ENCODE measurements at places on chromosomes 2 and 18.

DNA sequence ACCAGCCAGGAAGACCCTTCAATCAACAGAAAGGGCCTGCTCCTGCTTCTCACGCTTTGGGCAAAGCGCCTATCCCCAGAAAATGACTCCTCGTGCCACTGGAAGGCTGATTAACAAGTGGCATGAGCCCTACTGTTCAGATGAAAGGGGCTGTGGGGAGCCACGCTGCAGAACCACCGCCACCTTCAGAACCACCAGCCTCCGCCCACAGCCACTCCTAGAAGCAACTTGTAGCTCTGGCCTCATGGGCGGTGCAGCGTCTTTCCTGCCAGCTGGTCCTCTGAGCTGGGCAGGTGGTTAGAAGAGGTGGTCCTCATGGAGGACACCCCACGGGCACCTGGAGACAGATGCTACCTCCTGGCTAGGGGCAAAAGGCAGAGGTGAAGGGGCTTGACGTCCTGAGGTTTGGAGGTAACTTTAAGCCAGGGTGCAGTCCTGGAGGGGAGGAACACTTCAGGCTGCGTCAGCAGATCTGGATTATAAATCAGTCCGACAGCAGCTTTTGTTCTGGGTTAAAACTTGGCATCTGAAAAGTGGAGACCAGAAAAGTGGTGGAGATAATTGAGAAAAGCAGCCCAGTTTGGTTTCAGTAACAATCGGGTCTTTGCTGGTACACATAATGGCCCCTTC is 861 bp upstream of the SEMA4C start:
- DNase-seq, result no peak

DNA sequence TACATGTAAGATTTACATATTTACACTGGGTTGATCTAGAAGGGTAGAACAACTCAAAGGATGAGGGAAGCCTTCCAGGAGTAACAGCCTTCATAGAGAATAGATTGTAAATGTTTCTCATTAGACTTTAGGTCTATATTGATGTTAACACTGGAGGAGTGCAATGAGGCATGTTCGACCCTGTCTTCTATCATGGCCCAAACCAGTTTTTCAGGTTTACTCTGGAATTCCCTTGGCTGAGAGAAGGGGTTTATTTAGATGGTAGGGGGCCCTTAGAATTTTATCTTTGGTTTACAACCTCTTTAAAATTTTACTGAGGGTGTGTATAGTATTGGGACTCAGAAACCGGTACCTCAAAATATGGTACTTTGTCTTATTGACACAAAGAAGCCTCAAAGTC is 634.9 kb upstream of the PIK3C3 start:
- DNase-seq, result no peak

DNA sequence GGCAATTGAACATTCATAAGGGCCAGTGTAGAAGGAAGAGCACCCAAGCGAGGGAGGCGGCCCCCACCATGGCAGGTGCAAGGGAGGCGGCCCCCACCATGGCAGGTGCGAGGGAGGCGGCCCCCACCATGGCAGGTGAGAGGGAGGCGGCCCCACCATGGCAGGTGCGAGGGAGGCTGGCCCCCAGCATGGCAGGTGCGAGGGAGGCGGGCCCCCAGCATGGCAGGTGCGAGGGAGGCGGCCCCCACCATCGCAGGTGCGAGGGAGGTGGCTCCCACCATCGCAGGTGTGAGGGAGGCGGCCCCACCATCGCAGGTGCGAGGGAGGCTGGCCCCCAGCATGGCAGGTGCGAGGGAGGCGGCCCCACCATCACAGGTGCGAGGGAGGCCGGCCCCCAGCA is 24.7 kb upstream of the GPC1 start:
- no peak for DNase-seq

DNA sequence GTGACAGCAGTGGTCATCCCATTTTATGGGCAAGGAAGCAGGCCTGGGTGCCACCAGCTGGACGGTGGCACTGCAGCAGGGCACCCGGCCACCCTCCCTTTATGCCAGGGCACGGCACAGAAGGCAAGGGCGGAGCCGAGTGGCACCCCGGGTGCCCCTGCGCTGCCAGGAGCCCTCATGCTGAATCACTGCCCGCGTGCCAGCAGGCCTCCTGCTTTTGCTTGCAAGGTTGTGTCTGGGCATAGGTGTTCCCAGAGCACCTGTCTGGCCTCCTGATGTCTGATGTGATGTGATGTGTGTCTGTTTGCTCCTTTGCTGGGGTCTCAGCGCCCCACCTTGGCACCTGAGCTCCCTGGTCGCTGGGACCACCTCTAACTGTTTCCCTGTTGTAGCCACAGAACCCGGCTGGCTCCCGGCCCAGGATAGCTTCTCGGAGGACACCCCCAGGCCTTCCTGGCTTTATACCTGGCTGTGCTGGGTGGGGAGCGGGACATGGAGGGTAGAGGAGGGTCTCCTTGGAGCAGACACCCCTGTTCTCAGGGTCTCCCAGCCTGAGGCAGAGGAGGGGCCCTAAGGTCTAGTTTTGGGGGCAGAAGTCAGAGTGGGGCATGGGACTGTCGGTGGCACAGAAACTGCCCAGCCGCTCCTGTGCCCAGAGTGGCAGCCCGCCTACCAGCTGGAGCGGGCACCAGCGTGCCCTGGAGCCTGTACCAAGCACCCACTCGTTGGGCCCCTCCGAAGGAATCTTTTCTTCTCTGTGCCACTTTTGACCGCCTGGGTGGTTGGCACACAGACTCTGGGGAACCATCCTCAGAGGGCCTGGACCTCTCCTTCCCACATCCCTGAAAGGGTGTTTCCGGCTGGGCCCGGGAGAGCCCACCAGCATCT is 3.6 kb downstream of the GPC1 start:
- DNase-seq, result no peak

DNA sequence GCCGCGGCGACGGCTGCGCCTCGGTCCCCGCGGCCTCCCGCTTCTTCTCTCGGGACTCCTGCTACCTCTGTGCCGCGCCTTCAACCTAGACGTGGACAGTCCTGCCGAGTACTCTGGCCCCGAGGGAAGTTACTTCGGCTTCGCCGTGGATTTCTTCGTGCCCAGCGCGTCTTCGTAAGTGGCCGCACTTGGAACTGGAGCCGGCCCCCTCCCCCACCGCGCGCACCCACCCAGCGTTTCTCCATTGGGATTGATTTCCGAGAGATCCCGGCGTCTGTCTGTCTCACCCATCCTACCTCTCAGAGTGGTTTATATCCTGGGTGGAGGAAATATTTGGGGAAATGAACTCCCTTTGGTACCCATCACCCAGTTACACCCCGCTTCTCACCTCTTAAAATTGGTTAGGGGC is 498 bp downstream of the ITGAV start:
- DNase-seq, result peak; percentile 55

DNA sequence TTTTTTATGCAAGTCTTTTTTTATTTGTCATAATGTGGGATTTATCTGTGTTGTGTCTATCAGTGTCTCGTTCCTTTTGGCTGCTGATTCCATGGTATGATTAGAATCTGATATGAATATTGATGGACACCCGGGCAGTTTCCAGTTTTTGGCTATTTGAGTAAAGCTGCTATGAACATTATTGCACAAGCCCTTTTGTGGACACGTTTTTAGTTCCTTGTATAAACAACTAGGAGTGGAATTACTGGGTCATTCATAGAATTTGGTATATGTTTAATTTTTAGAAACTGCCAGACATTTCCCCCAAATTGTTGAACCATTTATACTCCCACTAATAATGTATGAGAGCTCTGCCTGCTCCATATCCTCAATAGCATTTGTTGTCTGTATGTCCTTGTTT is 26.6 kb downstream of the HK2 start:
- DNase-seq, result peak; percentile 63

DNA sequence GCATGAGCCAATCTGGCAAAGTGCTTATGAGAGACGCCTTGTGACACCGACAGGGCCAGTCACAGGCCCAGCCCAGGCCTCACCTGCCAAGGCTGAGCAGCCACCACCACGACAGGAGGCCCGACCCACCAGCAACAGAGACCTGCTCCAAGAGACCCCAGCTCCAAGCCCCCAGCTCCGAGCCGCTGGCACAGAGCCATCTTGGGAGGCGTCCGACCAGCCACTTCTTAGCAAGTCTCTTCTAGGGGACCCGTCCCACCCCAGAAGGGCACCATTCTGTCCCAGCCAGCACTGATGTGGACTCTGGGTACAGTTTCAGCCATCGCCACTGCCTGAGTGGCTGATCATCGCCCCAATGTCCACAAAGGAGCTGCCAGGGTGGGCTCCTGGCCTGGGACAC is 290.7 kb upstream of the SALL3 start:
- DNase-seq, result no peak

DNA sequence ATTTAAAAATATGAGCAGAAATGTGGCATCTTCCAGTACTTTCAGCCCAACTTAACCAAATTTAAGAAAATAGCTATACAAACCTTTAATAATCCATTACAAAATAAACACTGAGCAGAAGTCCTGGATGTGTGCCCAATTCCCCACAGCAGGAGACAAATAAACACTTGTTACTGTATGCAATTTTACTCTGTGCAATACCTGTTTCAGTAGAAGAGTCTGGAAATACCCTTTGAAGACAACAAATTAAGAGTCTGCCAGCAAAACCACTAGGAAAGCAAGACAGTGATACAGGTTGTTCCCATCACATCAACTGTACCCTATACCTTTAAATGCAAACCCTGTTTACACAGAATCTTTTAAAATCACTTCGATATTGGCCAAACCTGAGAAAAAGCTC is 41.4 kb upstream of the RNU4ATAC start:
- DNase-seq, result peak; percentile 65

DNA sequence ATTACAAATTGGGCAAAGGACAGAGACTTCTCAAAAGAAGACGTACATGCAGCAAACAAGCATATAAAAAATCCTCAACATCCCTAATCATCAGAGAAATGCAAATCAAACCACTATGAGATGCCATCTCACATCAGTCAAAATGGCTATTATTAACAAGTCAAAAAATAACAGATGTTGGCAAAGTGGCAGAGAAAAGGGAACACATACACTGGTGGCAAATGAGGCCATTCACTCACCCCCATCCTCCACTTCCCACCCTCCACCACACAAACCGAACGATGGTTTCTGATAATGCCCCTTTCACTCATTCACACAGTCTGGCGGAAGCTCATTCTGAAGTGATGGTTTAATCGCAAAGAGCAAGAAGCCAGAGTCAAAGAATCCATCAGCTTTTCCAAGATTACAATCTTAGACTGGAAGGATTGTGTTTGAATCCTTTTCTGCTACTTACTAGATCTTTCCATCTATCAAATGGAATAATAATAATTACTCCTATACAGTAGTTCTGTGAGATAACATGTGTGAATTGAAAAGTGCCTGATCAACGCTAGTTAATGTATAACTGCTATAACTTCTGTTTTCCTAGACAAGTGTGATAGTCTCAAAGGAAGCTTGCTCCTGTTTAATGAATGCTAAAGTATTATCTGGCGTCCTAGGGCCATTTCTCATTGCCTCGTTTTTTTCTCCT is 16.9 kb upstream of the CD28 start:
- no peak for DNase-seq

DNA sequence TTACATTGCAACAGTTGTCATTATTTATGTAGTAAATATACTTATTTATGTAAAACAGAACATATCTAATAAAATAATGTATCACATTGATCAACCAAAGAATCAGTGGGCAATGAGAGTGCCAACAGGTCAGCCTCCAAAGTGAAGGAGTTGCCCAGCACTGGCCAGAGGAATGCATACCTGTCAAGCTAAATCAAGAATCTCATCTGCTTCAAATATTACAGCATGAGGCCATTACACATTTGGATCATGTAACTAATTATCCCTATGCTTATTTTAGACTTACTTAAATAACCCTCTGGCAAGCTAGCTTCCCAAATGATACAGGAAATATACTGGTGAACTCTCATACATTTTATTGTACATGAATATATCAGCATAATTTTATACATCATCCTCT is 1211.7 kb upstream of the ACVR2A start:
- no peak for DNase-seq

DNA sequence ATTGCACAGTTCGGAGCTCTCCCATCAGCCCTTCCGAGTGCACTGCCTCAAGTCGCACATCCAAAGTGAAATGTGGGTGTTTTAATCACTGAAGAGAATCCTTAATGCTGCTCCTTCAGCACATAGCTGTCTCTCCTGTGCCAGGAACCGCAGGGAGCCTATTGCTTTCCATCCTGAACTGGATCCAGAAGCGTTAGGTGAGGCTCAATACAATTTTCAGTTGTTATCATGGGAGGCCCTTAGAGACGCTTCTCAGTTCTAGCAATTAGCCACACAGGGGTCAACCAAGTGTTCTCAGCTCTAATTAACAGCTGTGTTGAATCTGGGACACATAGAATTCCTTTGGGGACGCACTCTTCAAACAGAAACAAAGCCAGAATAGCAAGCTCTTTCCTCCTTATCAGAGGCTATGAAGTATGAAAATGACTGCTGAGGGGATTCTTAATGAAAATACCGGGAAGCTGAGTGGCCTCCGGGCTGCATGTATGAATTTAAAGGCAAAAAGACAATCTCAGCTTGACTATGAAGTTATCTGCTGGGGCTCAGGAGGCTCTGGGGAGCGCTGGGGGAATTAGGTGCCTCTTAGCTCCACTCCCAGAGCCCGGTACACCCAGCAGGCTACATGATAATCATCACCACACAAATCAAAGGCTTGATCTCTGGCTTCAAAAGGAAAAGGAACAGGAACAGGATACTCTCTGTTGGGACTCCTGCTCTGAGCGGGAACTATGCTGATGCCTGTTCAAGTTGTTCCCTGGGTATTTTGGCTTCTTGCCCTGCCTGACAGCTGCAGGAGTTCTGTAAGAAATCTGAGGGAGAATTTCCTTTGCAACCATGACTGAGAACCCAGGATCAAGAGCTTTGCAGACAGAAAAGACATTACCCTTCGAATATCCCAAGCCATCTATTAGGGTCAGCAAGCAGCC is 55.4 kb upstream of the NCOA1 start:
- DNase-seq, result peak; percentile 50

DNA sequence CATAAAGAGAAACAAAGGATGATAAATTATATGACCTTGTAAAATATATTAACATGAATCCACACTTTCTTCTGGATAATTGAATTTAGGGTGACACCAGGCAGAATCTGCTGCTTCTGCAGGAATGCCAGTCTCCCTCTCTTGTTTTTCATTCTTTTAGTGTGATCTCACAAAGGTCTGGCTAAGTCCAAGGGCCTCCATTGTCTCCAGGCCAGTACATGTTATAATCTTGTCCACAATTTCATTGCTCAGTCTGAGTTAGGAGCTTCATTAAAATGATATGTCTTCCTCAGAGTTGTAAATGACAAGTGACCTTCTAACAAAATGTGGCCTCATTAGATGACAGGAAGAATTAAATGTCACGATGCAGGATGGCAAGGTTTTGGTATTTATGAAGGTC is 110.2 kb downstream of the APOB start:
- no peak for DNase-seq

All from fibroblast of villous mesenchyme (primary cell).